ENCODE measurements at places on chromosomes 11 and 22. TPM values are rescaled to one million over a fixed set of nuclear protein-coding genes. Genes with fewer than 3 reads are reported as not detected.

The PLEKHB1 gene
- 9.2 TPM for total RNA-seq

The APOA5 gene
- total RNA-seq = not detected

The ALKBH8 gene
- 16.8 TPM for total RNA-seq

GRCh38 chr11:17533778-17534415 lies 10.3 kb downstream of the USH1C start:
- no peak for DNase-seq

- DNase-seq = no peak
Observed at GRCh38 chr11:5922749-5923426, 19.2 kb upstream of the OR56A3 start.
